Neural crest cell (in vitro differentiated cells): ENCODE measurements at places on chromosomes 1 and 21.

GRCh38 chr21:44720170-44720569 lies 8.8 kb upstream of the TSPEAR start:
- no peak overlapping the region for H3K27ac ChIP-seq
- H3K36me3 ChIP-seq: no peaks in the 10 kb centered on the region
- H3K27me3 ChIP-seq: peaks cover 53% of the 10 kb centered on the region
- no peak for DNase-seq

DNA sequence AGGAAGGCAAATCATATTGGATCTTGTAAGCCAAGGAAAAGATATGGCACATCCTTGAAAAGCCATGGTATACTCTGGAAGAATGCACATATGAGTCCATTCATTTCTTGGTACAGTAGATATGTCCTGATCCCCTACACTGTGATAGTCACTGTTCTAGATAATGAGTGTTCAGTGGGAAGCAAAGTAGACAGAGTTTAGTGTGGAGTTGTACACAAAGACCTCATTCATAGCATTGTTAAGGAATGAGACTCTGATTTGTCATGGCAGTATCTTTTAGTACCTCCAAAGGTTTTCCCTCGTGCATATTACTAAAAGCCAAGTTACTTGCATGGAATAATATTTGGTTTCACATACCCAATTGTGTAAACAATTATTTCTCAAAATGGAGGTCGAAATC lies 204.7 kb downstream of the NFIA start:
- no peak overlapping the region for H3K4me3 ChIP-seq
- H3K4me1 ChIP-seq: peaks cover 20% of the 10 kb centered on the region
- no peak for DNase-seq

GRCh38 chr21:36994501-36995158 lies 11.9 kb upstream of the RIPPLY3 start:
- H3K27ac ChIP-seq: no peak overlapping the region
- H3K4me1 ChIP-seq: peaks cover 10% of the 10 kb centered on the region
- no peak overlapping the region for H3K4me3 ChIP-seq
- H3K36me3 ChIP-seq: no peaks in the 10 kb centered on the region

DNA sequence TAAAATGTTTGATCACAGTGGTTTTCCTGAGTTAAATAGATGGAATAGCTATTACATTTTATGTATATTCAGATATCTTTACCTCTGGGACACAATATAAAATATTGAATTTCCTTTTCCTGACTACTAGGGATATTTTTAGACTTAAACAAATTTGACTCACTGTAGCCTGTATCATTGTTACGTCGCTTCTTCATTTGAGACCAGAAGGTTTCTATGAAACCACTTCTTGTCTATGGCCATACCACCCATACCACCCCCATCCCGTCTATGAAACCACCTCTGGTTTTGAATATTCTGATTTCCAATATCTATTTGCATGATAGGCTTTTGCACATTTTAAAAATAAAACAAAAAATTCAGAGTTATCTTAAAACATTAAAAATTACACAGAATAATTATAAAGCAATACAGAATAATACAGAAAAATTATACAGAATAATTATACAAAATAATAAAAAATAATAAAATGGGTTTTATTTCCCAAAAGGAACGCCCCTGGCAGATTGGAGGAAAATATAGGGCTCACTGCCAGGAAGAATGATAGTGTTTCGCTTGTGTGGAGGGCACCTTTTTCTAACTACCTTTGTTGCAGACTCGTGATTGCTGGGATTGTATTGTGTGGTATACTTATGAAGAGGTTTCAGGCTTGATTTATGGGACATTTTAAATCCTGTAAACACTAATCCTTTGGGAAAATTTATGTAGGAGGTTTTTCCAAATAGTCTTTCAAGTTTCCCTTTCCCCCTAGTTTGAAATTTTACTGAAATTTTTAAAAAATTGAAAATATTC lies 4.7 kb downstream of the SPEN start:
- DNase-seq: no peak
- peaks cover 32% of the 10 kb centered on the region for H3K4me1 ChIP-seq
- H3K36me3 ChIP-seq: no peaks in the 10 kb centered on the region
- no peaks in the 10 kb centered on the region for H3K27me3 ChIP-seq
